ENCODE measurements at places on chromosomes 7 and 10. TPM values are rescaled to one million over a fixed set of nuclear protein-coding genes. Genes with fewer than 3 reads are reported as not detected.

AGAP5 gene
- total RNA-seq: 9.9 TPM

MMD2 gene
- total RNA-seq: not detected

ABCB4 gene
- 2.0 TPM for total RNA-seq

CALCR gene
- 5.3 TPM for total RNA-seq

ING3 gene
- 20.8 TPM for total RNA-seq

GPNMB gene
- total RNA-seq: 60.6 TPM

ZSCAN25 gene
- total RNA-seq: 20.4 TPM

GPR85 gene
- 0.31 TPM for total RNA-seq

GRCh38 chr10:26440088-26440470, 1.9 kb downstream of the APBB1IP start:
- no peak for DNase-seq

DNA sequence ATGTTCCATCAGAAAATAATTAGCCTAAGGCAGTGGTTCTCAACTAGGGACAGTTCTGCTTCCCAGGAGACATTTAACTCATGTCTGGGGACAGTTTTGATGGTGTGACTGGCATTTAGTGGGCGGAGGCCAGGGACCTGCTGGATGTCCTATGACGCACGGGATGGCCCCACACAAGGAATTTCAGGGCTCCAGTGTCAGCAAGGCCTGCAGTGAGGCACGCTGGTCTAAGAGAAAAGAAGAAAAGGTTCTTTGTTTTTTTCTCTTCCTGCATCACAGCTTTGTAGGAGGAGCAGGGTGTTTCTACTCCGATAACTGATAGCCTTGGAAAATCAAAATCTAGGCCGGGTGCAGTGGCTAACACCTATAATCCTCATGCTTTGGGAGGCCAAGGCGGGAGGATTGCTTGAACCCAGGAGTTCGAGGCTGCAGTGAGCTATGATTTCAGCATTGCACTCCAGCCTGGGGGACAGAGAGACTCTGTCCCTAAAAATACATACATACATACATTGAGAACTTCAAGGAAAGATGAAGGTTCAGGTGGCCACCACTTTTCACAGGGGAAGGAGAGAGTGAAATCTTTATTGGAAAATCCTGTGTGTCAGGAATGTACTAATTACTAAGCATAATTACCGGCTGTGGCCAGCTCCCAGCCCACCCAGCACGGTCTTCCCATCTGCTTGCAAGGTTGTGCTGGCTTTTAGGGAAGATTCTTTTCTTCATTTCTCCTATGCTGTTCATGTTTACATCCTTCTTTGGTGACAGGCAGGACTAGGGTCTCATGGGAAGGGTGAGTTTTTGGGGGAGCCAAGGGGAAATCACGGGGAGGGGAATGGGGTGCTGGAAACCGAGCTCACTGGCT, 150.4 kb downstream of the ACTR3B start:
- DNase-seq: no peak

DNA sequence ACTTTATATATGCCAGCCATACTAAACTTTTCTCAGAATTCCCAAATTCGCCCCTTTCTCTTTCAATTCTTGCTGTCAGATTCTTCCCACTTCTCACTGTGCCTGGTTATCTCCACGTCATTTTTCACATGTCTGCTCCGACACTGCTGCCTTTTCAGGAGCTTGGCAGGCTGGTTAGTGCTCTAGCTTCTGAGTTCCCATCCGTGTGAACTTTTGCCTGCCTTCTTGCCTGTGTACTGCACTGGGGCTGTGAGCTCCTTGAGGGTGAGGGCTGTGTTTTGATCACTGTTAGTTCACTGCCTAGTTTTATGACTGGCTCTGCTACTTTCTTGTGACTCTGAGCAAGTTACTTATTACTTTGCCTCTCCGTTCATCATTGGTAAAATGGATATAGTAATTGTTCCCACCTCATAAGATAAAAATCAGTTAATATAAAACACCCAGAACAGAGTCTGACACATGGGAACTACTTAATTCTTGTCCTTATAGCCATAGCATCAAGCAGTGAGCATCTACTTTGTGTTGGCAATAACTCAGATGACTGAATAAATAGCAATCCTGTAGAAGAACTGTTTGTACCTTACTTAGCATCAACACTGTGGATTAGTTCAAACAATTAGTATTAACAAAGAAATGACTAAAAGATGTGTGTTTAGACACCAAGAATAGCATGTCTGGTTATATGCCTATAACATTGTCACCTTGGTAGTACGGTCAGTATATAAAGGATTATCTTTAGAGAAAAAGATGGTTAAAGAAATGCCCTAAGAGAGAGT, 5.5 kb downstream of the GSTO1 start:
- DNase-seq: no peak

GRCh38 chr10:97363071-97363470, 28.5 kb upstream of the FRAT2 start:
- DNase-seq: no peak

DNA sequence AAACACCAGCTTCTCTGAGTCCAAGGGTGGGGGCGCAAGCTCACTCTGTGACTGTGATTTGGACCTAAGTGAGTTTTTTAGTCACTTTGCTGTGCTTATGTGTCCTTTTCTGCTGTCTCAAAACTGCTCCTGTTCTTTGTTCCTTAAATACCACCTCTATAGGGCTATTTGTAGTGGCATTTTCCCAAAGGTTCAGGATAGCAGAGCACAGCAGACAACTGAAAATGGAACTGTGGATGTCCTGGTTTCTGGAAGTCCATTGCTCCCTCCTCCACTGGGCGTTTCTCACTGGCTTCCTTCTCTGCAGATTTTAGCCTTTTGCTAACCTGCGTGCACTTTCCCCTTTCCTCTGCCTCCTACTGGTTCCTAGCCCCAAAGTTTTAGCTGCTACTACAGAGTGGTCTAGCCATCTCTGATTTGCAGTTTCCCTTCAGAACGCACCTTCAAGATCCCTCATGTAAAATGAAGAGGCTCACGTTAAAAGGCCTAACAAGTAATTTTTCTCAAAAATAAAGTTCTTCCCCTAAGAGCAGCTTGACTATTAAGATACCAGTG, 25.6 kb downstream of the BLVRA start:
- DNase-seq: no peak

DNA sequence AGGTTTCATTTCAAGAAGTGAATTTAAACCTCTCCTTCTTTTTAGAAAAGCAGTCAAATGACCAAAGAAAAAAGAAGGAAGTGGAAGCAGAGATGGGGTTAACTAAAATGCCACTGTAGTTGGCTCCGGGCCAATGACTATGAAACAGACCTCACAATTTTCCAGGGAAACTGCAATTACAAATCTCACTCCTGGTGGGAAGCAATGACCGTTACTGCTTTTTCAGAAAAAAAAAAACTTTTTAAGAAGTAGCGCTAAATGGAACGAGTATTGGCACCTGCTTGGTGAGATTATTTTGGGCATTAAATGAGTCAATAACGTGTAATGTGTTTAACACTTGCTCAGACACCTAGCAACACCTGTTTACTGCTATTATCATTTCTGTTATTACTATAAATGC, 1.2 kb downstream of the SFRP4 start:
- peak; percentile 69 for DNase-seq

DNA sequence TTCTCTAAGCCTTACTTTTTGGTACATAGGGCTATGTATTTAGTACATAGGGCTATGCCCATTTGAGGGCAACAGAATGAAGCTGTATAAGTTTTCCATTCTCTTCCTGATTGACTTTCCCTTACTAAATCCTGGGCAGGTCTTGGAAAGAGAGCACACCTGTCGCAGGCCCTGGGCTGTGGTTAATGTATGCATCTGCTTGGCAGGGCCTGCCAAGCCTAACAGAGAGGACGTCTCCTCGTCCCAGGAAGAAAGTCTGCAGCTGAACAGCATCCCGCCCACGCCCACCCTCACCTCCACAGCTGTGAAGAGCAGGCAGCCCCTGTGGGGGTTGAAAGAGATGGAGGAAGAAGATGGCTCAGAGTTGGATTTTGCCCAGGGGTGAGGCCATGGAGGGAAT, 8.9 kb upstream of the PVRIG start:
- DNase-seq: no peak

DNA sequence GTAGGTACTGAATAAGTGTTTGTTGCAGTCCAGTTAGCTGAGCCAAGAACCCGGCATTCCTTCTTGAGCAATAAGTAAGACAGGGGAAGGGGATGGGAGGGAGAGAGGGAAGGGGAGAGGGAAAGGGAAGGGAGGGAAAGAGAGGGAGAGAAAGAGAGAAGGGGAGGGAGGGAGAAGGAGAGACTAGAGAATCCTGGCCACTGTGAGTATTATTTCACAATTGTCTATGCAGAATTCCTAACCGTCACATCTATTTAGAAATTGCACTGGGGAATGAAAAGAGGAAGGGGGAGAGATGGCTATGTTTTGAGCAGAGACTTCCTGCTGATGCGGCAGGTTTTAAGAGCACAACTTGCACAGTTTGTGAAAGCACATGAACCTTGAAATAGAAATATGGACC, 251.4 kb upstream of the ZMIZ1 start:
- DNase-seq: no peak

DNA sequence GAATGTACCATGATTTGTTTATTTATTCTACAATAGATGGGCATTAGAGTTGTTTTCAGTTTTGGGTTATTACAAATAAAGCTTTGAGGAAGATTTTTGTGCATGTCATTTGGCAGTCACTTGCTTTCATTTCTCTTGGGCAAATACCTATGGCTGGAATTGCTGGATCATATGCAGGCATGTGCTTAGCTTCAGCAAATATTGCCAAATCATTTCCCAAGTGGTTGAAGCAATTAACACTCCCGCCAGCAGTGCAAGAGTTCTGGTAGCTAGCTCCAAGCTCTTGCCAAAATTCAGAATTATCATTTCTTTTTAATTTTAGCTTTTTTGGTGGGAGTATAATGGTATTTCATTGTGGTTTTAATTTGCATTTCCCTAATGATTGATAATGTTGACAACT, 32.9 kb upstream of the PCBD1 start:
- DNase-seq: no peak

DNA sequence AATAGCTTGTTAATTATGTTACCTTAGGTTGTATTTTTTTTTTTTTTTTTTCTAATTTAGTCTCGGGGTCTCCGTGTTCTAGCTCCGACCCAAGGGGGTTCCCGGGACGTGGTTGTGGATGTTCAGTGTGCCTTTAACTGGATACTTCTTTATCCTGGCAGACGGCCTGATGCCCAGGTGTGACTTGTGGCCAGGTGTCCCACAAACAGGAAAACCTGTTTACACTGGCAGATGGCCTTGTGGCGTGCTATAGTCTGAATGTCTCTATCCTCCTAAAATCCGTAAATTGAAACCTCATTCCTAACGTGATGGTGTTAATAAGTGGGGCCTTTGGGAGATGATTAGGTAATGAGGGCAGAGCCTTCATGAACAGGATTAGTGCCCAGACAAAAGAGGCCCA, 546.4 kb upstream of the C7orf33 start:
- no peak for DNase-seq

DNA sequence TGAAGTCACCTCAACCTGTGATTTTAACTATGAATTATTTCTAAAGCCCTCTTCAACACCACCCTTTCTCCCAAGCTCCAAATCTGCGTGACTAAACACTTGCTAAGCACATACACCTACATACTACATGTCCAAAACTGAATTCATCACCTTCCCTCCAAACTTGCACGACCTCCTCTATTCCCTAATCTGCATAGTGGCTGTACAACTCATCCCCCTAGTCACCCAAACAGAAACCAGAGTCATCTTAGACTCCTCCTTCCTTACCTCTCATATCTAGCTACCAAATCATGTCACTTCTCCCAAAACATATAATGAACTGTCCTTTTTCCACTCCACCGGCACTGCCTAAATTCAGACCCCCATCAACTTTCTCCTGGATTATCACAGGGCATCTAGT, 16.2 kb downstream of the ARHGAP21 start:
- DNase-seq: no peak

- DNase-seq: peak; percentile 24
These were observed 1.6 kb downstream of the SEPHS1 start for GRCh38 chr10:13346283-13347042.

DNA sequence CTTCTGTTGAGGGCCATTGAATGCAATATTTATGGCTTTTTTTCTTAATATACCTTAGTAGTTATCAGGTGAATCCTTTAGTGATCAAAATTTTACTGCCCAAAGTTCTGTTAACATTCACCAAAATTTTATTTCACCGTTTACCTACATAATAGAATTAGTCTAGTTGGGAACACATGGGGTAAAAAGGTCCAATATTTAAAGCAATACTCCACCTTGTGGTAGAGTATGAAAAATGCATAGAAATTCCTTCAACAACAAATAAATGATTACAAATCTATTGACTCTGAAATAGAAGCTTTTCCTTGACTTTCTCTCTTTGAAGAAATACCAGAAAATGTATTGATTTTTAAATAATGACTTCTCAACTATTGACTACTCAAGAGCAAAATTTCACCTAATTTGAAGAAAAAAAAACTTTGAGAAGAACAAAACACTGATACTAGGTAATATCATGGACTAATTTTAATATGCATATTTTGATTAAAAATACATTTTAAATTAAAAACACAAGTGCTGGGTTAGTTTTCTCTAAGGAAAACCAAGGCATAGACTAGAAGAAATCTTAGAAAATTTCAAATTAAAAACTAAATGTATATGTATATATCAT, 43.3 kb downstream of the POLR1F start:
- DNase-seq: peak; percentile 57

DNA sequence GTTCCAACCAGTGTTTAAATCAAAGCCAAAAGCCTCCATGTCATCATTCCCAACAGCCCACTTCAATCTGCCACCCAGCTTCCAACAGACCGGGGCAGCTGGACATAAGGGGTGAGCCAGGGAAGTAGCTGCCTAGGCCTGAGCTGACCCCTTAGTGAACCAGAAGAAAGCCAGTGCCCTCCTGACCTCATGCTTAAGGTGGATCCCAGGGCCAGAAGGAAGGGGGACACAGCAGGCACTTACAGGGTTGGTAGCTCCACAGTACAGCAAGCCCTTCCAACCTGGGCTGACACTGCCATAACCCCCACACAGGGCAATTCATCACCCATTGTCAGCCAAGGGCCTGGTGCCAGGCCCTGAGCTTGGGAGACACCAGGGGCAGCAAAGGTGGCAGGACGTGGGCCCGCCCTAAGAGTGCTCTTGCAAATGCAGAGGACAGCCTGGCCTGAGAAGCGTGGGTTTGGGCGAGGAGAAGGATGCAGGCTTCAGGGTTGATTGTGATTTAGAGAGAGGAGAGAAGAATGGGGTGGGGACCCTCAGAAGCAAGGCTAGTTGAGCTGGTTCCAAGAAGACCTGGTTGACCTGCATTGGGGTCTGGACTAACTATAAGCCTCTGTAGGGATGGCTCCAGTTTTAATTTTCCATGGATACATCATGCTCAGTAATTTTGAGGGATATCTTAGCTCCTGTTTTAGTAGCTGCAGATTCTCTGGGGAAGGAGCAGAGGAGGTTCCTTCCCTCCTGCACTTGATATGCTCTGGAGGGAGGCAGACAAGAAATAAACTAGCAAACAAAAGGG, 3.1 kb upstream of the CYP26A1 start:
- no peak for DNase-seq

DNA sequence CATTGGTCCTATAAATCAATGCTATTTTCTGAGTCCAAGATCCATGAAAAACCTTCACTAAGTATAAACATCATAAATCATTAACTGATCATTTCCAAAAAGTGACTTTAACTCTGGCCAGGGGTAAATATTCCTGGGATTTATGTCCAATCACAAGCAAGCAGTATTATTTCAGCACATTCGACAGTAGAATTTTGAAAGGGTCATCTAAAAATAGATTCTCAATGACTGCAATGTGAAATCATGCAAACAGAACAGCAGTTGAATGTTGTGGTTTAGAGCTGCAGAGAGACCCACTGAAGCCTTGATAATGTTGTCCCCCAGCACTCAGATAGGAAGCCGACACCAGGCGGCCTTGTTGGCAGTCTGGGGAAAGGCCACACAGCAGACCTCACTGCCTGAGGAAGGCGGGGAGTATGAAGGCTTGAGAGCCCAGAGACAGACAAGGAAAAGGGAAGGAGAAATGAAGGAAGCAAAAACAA, 38.1 kb downstream of the FAM107B start:
- DNase-seq: peak; percentile 41

Measured in kidney (tissue), 22 donors.